ENCODE measurements at places on chromosomes 6 and 20. TPM values are rescaled to one million over a fixed set of nuclear protein-coding genes. Genes with fewer than 3 reads are reported as not detected.

GRCh38 chr6:134028438-134028837, 24.0 kb downstream of the SLC2A12 start:
- H3K36me3 ChIP-seq, result no peaks in the 10 kb centered on the region
- peaks cover 22% of the 10 kb centered on the region for H3K27me3 ChIP-seq
- no peak for DNase-seq
- no peak overlapping the region for H3K4me3 ChIP-seq

DNA sequence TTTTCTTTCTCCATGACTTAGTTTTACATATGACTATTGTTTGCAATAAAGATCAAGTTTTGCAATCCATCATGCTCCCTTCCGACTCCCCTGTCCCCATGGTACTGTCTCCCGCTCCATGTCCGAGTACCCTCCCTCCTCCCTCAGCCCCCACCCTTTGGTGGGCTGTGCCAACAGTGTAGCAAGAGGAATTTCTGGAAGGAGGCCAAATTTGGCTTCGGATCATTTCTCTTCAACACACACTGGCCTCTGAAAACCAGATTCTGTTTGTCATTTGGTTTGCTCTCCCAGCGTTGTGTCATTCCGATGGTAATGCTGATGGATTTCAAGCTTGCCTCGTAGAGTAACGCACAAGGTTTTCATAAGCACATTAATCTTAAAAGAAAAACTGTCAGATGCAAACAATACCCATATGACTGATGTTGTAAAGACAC, 22.9 kb upstream of the PAX1 start:
- H3K27me3 ChIP-seq, result no peaks in the 10 kb centered on the region
- H3K4me3 ChIP-seq, result no peak overlapping the region
- no peaks in the 10 kb centered on the region for H3K36me3 ChIP-seq
- DNase-seq, result no peak
- no peaks in the 10 kb centered on the region for H3K4me1 ChIP-seq

DNA sequence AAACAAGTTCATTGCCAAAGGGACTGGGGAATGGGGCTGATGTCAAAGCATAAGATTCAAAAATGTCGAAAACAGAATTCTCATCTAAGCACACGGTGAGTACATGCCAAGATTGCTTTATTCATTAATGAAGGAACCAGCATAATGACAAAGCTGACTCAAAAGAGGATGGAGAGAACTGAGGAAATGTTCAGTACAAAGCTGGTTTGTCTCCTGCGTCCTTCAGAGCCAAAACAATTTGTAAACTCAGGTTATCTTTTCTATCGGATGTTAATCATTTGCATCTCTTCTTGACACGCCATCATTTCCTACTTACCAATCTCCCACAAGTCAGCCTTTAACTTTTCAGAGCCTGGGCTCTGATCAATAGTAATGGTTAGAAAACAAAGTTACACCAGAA, 195.6 kb upstream of the PMEPA1 start:
- no peak overlapping the region for H3K4me3 ChIP-seq
- no peak for DNase-seq
- H3K27me3 ChIP-seq, result peaks cover 25% of the 10 kb centered on the region
- no peak overlapping the region for H3K27ac ChIP-seq

DNA sequence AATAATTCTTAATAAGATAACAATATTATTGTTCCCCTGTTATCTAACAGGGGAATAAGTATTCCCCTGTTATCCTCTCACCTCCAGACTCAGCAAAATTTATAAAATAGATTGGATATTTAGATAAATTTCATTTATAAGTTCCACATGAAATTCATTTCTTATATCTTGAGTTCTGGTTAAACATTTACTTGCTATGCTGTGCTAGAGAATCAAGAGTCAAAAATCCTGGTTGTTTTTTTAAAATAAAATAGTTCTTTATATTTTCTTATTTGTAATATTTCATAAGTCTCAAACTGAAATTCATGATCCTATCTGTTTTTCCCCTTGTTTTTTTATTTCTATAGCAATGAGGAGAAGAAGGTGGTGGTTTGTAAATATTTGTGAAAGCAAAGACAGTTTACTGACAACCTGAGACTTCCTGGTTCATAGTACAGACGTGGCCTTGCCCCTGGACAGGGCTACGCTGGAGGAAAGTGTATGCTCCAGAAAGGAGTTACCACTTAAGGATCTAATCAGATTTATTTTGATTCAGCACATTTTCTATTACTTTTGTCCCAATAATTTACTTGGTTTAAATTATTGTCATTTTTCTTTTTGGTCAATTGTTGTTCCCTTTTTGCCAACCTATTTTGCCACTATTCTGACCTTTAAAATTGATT, 37.8 kb upstream of the MARCKS start:
- peaks cover 8% of the 10 kb centered on the region for H3K27me3 ChIP-seq
- no peak overlapping the region for H3K4me3 ChIP-seq
- DNase-seq, result no peak

DNA sequence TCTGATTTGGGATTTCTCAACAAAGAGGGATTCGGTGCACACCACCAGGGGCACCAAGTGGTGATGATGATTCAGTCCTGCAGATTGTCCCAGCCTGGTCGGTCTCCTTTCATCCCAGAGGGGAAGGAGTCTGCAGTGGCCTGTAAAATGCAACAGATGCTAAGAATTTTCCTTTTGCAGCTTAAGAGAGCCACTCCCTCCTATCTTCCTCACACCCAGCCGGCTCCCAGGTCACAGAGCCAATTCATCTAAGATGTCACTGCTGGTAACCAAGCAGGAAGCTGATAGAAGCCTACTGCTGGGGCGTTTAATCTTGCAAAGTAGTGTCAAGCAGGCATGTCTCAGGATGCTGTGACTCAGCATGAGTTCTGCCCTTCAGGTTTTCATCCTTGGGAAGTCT, 203.8 kb upstream of the LRFN2 start:
- H3K4me1 ChIP-seq, result peaks cover 20% of the 10 kb centered on the region
- H3K4me3 ChIP-seq, result no peak overlapping the region
- peaks cover 2% of the 10 kb centered on the region for H3K27me3 ChIP-seq
- DNase-seq, result no peak
- peaks cover 8% of the 10 kb centered on the region for H3K36me3 ChIP-seq

- no peak for DNase-seq
- H3K27me3 ChIP-seq, result no peaks in the 10 kb centered on the region
- H3K36me3 ChIP-seq, result peaks cover 29% of the 10 kb centered on the region
- H3K27ac ChIP-seq, result no peak overlapping the region
- H3K4me1 ChIP-seq, result no peaks in the 10 kb centered on the region
- no peak overlapping the region for H3K4me3 ChIP-seq
These were observed 269.3 kb downstream of the ZFAND3 start for GRCh38 chr6:38088829-38089228.

DNA sequence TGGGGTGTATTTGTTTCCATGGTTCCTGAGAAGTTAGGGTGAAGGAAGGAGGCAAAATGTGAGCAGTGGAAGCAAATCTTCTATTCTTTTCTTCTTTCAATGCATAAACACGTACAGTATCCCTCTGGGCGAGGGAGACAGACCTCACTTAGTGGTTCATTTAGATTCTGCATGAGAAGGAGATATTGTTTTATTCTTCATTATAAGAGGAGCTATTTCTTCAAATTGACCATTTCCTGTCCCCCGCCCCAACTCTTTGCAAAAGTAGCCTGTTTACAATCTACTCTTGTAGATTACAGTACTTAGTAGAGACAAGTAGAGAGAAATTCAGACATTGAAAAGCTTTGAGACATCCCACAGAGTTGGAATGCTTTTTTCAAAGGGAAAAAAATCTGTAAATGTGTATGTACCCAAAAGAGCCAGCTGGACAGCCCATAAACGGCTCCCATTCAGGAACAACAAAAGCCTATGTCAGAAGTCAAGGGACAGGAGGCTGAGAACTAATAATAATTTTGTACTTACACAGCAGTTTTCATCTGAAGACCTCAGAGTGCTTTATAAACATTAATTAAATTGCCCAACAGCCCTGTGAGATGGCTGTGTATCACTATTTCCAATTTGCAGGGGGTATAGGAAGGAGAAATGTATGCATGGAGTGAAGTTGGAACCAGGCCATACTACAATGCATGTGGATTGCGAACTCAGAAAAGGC, 23.9 kb downstream of the CD83 start:
- DNase-seq, result no peak
- H3K27ac ChIP-seq, result no peak overlapping the region
- no peaks in the 10 kb centered on the region for H3K36me3 ChIP-seq
- H3K4me1 ChIP-seq, result peaks cover 1% of the 10 kb centered on the region

GRCh38 chr20:12482661-12483060, 526.1 kb upstream of the SPTLC3 start:
- no peak for DNase-seq
- no peaks in the 10 kb centered on the region for H3K4me1 ChIP-seq
- H3K27ac ChIP-seq, result no peak overlapping the region
- H3K27me3 ChIP-seq, result peaks cover 1% of the 10 kb centered on the region

DNA sequence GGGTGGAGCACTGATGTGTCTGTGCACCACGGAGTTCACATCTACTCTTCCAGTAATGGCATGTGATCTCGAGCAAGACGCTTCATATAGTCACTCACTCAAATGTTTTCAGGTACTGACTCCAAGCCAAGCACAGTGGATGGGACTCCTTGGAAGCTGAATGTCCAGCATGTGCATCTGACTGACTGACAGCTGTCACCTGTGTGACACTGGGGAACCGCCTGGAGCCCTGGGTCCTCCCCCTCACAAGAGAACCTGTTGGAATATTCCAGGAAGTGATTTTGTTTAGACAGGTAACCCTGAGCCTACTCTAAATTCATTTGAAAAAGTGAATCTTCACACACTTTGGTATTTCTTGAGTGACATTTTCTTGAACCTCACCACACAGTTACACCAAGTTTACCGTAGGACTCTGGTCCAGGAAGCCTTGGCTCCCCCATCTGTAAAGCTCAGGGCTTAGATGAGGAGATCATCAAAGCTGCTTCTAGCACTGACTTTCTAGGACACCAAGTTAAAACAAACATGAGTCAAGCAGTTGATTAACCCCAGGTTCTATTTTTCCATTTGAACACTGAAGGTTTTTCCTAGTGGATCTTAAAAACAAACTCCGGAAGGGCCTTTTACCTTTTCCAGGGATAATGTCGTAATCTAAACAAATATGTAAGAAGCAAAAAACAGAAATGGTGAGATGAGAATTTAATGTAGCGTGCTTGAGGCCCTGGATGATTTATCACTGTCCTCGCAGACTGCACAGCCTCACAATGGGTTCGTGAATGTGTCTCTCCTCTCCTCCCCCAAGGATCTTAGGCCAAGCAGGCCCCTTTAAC, 50.1 kb downstream of the EDN3 start:
- peaks cover 7% of the 10 kb centered on the region for H3K27me3 ChIP-seq
- peaks cover 8% of the 10 kb centered on the region for H3K4me1 ChIP-seq
- H3K27ac ChIP-seq, result no peak overlapping the region
- DNase-seq, result no peak
- no peak overlapping the region for H3K4me3 ChIP-seq

DNA sequence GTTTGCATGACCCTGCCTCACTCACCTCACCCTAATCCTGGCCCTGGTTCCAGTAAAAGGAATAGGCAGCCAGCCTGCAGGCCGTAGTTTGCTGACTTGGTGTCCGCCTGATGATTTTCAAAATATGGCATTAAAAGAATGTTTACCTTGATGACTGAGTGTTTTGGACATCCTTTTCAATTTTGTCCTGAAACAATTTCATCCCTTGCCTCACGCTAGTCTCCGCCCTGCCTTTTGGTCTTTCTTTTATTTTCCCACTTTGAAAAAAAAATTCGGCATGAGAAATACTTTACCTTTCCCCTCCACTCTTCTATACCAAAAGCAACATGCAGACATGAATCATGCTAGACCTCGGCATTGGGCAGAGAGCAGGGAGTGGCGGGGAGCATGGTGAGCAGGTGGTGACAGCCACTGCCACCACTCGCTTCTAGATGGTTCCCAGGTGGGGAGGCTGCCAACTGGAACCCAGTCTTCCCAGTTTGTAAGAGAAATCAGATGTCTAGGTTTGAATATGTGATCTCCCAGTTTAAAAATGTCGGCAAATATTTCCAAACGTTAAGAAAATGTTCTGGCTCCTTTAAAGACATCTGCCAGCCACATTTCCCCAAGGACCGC, 9.4 kb downstream of the CD40 start:
- no peaks in the 10 kb centered on the region for H3K36me3 ChIP-seq
- no peak overlapping the region for H3K27ac ChIP-seq
- H3K4me1 ChIP-seq, result peaks cover 4% of the 10 kb centered on the region
- H3K4me3 ChIP-seq, result no peak overlapping the region
- DNase-seq, result no peak

DNA sequence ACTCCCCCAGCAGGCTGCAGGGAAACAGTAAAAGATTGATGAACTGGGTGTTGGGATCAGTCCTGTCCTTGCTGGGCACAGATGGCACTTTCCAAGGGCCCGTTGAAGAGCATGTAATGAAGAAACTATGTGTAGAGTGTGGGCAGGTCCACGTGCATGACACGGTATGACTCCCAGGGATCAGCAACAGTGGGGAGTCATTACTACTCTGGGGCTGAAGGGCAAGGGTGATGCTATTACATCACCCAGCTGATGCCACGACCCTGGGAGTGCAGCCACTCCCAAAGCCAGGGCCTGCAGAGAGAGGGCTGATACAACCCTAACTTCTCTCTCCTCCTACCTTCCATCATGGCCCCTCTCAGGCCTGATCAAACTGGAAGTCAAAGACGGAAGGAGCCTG, 20.1 kb downstream of the KCNK17 start:
- no peak overlapping the region for H3K4me3 ChIP-seq
- peaks cover 12% of the 10 kb centered on the region for H3K27me3 ChIP-seq
- no peak overlapping the region for H3K27ac ChIP-seq
- peaks cover 6% of the 10 kb centered on the region for H3K4me1 ChIP-seq
- H3K36me3 ChIP-seq, result no peaks in the 10 kb centered on the region
- DNase-seq, result no peak

GRCh38 chr20:31712112-31712553, 10.5 kb downstream of the BCL2L1 start:
- no peak for DNase-seq
- no peak overlapping the region for H3K4me3 ChIP-seq
- H3K4me1 ChIP-seq, result peaks cover 68% of the 10 kb centered on the region
- no peak overlapping the region for H3K27ac ChIP-seq

GRCh38 chr6:138963531-138963930, 24.5 kb downstream of the REPS1 start:
- no peaks in the 10 kb centered on the region for H3K27me3 ChIP-seq
- no peak for DNase-seq
- H3K4me1 ChIP-seq, result peaks cover 10% of the 10 kb centered on the region
- H3K27ac ChIP-seq, result no peak overlapping the region
- no peak overlapping the region for H3K4me3 ChIP-seq

DNA sequence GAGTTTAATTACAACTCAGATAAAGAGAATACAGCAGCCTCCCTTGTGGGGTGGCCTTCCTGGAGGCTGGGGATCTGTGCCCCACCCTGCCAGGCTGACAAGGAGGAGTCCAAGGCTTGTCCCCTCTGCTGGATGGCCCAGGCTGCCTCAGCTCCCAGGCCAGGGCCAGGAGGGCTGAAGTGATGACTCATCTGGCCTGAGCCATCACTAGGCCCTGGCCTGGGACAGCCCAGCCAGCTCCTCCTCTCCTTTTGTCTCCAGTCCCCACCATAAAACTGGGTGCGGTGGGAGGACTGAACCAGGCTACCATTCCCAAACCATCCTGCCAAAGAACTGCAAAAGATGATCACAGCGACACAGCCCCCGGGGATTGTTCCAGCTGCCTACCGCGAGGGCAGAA, 15.0 kb downstream of the GRM4 start:
- H3K27me3 ChIP-seq, result peaks cover 24% of the 10 kb centered on the region
- H3K27ac ChIP-seq, result no peak overlapping the region
- H3K36me3 ChIP-seq, result no peaks in the 10 kb centered on the region
- DNase-seq, result no peak

The NMBR gene
- total RNA-seq, result not detected

The ALDH5A1 gene
- 6.9 TPM for total RNA-seq

The KHDC1L gene
- total RNA-seq, result not detected

The TSPO2 gene
- not detected for total RNA-seq

The LTB gene
- total RNA-seq, result 426 TPM

The GATA5 gene
- not detected for total RNA-seq

The ZNF322 gene
- total RNA-seq, result 14.5 TPM

The IL20RA gene
- total RNA-seq, result not detected

The MYBL2 gene
- 72.6 TPM for total RNA-seq

The TUBE1 gene
- 27.6 TPM for total RNA-seq
